ENCODE measurements at places on chromosomes 7 and 10.
A peak's percentile ranks its signal among the peaks of the same experiment; 100 is the strongest.

GRCh38 chr10:511849-512191 is 177.6 kb downstream of the DIP2C start:
- DNase-seq, result no peak

DNA sequence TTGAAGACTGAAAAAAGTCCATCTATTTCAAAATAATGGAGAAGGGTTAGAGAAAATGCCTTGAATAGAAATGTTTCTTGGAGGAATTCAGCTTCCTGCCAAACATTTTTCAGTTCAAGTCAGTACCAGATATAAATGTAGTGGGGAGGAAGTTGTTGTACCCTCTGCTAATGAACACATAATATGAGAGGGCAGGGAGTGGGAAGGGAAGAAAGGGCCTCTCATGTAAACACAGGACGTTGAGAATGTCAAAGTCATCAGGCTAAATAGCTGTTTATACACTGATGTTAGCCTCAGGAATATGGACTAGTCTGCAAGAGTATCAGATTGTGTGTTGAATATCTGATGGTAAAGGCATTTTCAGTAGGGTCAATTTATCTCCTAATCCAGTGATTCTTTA is 37.0 kb downstream of the GPR37 start:
- DNase-seq, result no peak

DNA sequence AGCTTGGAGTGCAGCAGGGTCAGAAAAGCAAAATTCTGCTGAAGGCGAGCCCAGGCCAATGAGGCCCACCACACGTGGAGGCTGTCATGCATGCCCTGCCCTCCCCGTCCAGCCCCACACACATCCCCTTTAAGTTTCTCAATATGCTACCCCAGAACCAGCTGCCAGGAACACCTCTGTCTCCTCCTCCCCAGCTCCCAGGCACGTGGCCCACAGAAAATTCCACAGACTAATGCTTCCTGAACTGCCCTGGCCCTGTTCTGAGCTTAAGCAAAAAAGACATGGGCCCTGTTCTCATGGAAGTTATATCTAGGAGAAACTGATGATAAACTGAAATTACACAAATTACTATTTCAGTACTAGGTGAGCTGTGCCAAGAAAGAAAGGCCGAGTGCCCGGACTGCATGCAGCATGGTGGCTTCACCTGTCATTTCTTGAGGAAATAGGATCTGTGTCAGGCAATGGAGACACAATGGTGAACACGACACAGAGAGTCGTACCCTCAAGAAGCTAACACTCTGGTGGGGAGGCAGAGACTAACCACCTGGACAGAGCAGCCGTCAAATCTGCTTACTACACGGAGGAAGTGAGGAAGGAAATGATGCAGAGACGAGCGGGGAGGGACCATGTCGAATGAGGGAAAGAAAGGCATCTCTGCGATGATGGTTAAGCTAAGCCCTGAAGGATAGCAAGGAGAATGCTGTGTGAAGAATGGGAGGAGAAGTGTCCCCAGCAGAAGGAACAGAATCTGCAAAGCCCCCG is 44.5 kb downstream of the PODXL start:
- DNase-seq, result no peak

- DNase-seq, result no peak
Measured at GRCh38 chr10:132665946-132666704, 119.8 kb downstream of the NKX6-2 start.

DNA sequence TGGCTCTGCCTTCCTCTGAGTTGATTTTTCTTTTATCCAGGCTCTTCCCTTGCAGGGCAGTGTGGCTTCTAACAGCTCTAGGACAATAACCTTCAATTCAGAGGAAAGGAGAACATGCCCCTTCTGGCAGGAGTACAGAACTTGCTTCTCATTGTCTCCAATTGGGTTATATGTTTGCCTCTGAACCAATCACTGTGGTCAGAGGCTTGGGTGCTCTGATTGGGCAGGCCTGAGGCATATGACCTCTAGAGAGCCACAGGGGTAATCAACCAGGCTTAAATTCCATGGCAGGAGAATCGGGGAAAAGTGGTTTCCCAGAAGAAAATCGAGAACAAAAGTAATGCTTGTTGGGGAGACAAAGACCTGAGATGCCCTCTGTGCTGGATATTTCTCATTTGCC is 240.0 kb downstream of the REEP3 start:
- no peak for DNase-seq

DNA sequence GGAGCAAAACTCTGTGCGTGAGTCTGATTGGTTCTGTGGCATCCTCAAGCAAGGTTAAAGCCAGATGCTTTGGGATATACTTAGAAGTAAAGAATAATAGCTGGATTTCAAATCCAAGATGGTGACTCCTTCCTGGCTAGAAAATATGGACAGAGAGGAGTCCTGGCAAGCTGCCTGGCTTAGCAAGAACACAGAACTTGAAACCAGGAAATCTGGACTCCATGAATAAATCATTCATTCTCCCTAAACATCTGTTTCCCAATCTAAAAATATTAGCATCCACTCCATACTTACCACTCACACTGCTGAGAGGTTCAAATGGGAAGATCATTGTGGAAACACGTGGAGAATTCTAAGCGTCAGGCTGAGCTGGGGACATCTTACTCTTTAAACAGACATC is 1074.1 kb upstream of the AUTS2 start:
- no peak for DNase-seq

DNA sequence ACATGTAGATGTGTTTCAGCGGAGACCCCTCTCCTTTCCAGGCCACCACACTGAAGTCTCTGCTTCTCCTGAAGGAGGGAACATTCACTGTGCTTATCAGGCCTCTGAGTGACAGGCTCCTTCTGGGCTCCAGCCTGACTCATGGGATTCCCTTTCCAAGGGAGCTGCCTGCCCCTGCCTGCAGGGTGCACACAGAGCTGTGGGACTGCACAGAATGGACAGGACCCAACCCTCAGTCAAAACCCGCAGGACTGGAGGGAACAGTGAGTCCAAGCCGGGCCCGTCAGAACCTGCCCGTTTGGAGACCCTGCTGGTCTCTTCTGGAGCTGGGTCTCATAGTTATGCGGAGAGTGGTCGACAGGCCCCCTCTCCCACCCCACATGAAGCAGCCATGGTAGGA is 32.6 kb downstream of the PLAC9 start:
- DNase-seq, result no peak

DNA sequence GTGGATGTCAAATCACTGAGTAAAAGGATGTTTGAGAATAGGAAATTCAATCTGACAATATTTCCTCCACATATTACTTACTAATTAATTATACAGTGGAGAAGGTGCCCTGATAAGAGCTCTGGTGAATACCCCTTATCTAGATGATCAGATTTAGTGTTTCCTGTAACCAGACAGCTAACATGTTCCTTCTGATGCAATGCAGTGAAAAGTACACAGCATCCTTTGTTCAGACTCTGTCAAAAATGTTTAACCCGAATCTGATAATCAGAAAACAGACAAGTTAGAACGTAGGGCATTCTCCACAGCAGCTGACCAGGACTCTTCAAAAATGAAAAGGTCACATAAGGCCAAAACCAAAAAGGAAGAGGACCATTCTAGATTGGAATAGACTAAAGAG is 46.2 kb downstream of the WDR11 start:
- DNase-seq, result no peak

GRCh38 chr10:128956149-128956548 is 510.9 kb upstream of the MGMT start:
- DNase-seq, result no peak

- peak; percentile 28 for DNase-seq
Measured at GRCh38 chr7:154841731-154842331, 161.1 kb downstream of the PAXIP1 start.

DNA sequence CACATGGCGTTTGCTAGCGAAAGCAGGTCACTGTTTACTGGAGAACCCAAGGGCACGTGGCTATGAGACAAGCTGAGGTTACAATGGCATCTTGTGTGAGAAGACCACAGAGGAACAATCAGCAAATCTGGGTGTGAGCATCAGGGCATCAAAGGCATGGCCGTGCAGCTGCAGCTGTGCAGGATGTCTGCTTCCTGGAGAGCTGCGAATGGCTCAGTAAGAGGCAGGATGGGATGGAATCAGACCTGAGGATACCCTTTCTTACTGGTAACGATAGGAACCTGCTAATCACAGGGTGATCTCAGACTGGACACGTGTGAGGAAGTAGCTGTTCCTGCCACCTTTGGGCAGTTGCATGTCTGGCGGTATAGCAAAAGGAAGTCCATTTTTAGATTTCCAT is 119.5 kb downstream of the RNF216 start:
- no peak for DNase-seq

DNA sequence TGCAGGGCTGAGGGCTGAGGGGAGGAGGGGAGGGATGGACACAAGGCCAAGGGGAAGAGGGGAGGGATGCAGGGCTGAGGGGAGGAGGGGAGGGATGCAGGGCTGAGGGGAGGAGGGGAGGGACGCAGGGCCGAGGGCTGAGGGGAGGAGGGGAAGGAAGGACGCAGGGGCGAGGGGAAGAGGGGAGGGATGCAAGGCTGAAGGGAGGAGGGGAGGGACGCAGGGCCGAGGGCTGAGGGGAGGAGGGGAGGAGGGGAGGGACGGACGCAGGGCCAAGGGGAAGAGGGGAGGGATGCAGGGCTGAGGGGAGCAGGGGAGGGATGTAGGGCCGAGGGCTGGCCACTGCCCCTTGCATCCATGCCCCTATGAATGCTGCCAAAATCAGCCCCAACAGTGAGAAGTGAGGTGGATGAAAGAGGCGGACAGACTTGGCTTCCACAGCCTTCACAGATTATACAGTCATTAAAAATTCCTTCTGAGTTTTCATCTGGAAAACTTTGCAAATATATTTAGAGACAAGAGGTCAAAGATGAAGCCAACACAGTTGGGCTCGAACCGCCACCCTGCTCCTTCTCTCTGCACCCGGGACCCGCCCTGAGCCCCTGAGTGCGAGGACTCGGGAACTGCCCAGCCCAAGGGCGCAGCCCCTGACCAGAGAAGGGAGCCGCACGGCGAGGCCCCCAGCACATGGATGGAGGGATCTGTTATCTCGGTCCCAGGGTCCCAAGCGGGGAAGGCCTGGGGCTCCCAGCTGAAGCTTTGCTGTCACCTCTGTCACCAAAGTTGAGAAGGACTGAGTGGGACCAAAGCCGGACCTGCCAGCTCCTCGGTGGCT is 65.8 kb downstream of the DIP2C start:
- no peak for DNase-seq

GRCh38 chr10:102408728-102409603 is 9.6 kb downstream of the PSD start:
- DNase-seq, result peak; percentile 87

GRCh38 chr7:128891942-128892269 is 18.6 kb downstream of the KCP start:
- no peak for DNase-seq

DNA sequence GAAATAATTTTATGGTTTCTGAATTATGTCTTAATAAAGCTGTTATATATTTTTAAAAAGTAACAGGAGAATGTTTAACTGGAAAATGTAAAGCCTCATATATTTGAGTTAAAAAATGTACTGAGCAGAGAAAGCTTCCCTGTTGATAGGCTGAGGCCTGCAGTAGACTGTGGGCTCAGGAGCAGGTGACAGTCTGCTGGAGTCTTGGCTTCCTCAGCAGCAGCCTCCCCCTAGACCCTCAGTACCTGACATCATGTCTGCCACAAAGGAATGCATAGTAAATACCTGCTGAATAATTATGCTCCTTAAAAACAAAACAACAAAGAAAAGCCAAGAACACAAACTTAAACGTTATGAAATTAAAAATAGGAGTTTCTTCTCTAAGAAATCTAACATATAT is 73.9 kb upstream of the NOBOX start:
- no peak for DNase-seq

DNA sequence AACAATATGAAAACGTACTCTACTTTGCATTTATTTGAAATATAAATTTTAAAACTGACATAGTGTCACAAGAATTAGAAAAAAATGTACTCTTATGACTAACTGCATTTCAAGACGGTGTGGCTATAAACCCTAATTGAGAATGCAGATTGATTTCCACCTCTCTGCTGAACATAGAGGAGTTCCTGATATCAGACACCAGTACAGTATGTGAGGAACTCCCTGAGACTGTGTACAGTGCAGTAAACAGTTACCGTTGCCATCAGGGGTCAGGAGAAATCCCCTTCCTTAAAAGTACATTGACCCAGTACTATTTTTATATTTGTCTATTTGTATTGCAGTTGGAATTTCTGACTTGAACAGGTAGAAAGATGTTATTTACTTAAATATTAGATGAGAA is 61.8 kb upstream of the DKK1 start:
- no peak for DNase-seq

- DNase-seq, result no peak
Measured at GRCh38 chr10:73865459-73866442, 8.6 kb downstream of the CAMK2G start.

DNA sequence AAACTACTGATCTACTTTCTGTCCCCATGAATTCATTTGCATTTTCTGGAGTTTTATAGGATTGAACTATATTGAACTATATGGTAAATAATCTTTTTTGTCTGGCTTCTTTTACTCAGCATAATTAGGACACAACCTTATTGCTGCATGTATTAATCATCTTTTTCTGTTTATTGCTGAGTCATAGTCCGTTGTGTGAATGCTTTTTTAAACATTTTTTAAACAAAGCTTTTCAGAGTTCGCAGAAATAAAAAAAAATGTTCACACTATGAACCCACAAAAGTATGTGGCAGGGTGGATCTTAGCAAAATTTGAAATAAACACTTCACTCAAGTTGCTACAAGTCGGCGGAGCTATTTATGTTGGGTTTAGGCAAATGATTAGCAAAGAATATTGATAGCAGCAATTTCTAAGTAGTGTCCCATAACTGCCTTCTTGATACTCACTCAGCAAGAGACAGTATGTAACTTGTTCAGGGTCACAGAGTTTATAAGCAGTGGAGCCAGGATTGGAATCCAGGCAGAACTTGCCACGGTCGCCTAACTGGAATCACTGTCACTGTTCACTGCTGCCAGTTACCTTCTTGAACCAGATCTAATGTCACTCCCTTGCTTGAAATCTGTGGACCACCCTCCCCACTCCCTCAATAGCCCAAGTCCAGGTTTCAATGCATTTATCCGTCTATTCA is 5.6 kb downstream of the CH25H start:
- no peak for DNase-seq

DNA sequence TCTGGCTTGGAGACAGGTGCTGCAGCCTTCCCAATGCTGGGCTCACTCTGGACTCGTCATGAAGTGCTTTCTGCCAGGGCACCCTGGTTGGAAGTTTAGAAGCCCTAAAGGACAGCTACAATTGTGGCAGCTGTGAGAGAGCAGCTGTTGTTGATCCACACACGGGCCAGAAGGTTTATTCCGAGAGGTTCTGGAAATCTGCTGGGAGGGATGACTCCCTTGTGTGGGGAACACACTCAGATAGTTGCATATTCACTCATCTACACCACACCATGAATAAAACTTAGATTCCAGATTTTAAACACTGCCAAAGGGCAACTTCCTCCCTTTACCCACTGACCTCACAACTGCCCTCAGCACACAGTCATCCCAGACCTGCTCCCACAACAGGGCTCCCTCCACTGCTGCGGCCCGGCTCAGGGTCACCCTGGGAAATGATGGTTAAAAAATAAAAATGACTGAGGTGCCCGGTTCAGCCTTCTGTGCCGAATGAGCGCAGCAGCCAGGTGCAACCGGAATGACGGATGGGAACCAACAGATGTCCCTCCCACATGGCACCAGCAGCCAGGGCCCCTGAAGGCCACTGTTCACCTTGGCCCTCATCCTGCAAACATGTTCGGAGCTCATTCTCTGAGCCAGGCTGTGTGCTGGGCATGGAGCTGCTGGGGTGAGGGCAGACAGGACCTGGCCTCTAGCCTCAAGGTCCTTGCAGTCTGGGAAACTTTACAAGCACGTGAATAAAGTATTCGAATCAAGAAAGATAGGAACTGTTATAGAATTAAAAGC is 40.2 kb downstream of the ASB13 start:
- DNase-seq, result peak; percentile 68

Data from right hindlimb (tissue), 1 donor.